ENCODE measurements at places on chromosomes 3 and 15. TPM values are rescaled to one million over a fixed set of nuclear protein-coding genes. Genes with fewer than 3 reads are reported as not detected.

DNA sequence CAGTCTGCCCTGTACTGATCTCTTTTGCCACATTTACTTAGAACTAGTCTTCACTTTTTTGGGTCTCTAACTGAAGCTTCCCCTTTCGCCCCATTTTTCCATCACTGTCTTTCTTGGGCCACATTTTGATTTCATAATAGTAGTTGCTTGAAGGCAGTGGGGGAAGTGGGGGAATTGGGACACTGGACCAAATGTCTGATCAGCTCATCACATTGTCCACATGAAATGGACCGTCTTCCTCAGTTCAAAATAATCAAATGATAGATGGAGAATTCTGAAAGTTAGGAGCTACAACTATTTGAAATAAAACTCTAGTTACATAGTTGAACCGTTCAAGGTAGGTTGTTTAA, 747 bp downstream of the PDCD6IP start:
- DNase-seq, result no peak

DNA sequence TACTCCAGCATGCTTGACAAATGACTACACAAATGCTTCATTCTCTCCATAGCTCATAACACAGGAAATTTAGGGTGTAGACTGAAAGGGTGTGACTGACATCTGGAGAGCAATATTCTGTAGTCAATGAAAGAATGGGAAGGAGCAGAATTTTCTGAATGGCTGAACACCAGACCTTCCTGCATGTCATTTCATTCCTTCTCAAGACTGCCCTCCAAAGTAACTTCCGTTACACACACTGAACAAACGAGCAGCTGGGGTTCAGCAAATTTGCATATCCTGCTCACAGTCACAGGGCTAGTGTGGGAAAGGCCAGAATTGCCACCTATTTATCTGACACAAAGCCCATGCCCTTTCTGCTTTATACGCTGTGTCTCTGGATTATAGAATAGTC, 325.0 kb upstream of the CFAP20DC start:
- DNase-seq, result no peak

DNA sequence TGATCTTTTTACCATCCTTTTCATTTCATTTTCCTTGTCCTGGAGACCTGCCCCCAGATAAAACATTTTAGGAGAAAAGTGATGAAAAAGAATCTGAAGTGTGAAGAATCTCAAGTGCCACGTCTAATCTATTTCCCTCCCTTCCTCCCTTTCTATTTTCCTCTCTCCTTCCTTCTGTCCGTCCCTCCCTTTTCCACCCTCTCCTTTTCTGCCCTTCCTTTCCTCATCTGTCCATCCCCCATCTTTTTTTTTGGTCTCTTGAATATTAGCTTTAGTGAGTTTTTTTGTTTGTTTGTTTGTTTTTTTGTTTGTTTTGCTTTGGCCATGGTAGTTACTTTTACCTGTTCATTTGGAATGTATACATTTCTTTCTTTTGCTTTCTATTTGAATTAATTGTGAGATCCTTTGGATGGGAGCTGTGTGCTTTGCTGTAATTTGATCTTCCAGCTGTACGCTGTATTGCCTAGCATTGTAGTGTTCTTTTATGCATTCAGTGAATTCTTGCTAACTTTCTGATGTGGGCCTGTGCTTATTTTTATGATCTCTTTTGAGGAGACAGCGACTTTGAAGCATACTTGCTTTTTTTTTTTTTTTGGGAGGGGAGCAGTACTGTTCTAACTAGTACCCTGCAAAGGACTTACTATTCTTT, 19.2 kb downstream of the CDIN1 start:
- DNase-seq, result peak; percentile 19

DNA sequence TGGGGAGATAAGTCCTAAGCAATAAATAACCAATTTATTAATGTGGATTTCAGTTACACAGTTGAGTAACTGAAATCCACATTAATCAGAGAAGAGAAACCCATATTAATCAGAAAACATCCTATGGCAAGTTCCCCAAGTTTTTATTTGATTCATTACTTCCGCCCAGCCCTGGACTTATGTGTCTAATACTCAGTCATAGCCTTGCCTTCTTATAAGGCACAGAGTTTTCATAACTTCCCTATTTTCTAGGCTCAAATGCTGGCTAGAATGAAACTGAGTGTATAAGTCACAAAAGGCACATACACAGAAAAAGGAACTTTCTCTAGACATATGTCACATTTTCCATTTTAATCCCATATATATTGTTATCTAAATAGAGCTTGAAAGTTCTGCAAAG, 28.8 kb downstream of the CD47 start:
- no peak for DNase-seq

DNA sequence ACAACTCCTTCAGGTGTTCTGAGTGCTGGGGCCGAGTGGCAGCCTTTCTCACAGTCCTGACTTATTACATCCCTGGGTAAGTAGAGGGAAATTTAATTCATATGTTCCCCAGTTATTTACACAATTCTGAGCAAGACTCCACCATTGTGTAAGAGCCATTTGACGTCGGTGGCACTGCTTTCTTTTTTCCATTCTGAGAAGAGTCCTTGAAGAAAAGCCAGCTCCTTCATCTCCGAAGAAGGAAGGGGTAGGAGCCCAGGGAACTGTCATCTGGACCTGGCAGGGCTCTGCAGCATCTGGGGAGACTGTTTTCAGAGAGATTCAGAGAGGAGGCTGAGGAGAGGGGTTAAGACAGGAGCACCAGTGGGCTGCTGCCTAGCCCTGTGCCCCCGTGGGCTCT, 22.6 kb upstream of the MASP1 start:
- DNase-seq, result no peak

Gene TMEM207
- not detected for polyA plus RNA-seq

Gene NR2E3
- 9.1 TPM for polyA plus RNA-seq

All from muscle of arm (tissue), 14 donors.